ENCODE measurements at places on chromosomes 7 and 10.

GRCh38 chr10:18332484-18332883 is 192.3 kb downstream of the CACNB2 start:
- no peak for DNase-seq

GRCh38 chr10:104824380-104825006 is 183.4 kb downstream of the SORCS3 start:
- no peak for DNase-seq

DNA sequence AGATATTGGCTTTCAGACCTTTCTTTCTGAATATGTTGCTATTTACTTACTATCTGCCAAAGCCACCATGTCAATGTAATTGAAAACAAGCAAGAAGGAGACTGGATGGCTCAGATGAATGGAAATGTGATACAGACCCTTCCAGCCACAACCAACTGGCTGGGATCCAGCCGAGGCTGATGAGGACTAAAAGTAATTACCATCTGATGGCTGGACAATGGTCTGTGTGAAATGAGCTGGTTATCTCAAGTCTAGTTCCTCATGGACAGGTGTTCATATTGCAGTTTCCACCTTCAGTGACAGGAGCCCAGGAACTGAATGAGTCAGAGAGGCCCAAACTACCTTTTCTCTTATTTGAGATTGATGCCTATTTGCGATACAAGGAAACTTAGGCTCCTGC is 267.5 kb downstream of the GATA3 start:
- no peak for DNase-seq

DNA sequence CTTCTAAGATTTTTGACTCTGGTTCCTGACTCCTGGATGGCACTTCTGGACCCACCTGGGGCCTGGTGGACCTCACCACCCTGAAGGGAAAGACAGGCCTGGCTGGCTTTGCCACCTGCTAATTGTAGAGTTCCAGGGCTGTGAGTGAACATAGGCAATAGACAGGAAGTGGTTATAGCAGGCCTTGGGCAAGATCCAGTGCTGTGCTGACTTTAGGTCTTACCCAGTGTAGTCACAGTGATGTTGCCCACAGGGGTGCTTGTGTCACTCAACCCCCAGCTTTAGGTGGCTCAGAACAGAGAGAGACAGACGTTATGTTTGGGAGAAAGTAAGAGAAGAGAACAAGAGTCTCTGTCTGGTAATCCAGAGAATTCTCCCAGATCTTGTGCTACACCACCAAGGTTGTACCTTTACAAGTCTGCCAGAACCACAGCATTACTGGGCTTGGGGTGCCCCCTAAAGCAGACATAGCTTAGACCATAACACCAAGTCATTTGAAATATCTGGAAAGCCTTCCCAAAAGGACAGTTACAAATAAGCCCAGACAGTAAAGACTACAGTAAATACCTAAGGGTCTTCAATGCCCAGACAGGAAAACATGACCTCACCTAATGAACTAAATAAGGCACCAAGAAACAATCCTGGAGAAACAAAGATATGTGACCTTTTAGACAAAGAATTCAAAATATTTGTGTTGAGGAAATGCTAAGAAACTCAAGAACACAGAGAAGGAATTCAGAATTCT is 303.4 kb downstream of the PCLO start:
- no peak for DNase-seq

- no peak for DNase-seq
Measured at GRCh38 chr10:3350205-3350604, 177.6 kb upstream of the PITRM1 start.

DNA sequence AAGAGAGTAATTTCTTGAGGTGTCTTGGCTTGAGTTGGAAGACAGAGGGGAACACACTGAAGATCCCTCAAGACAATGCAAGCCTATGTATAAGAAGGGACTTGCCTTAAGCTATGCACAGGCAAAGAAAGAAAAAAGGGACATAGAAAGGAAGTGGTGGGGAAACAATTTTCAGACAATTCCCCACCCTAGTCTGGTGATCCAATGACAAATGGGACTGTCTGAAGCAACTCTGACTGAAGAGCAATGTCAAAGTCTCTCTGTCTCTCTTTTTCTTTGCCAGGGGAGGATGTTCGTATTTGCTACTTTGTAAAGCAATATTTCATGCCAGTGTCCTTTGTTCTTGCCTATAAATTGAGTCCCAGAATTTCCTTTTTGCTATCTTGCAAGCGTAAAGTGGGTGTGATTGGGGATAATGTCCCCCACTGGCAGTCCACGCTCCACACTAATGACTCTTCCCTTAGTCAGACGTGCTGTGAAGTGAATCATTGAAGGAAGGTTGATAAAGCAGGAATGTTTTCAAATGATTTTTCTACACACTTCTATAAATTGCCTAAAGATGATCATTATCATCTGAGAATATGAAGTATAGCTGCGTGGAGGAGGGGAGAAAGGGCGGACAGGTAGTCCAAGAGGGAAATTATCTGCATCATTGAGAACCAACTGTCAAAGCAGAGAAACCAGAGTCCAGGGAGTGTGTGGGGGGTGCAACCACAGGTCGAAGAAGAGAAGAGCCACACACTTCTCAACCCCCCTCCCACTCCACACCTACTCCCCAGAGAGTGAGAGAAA is 243.8 kb upstream of the ETV1 start:
- peak; percentile 4 for DNase-seq

GRCh38 chr10:132011024-132011423 is 29.3 kb upstream of the BNIP3 start:
- DNase-seq: no peak

DNA sequence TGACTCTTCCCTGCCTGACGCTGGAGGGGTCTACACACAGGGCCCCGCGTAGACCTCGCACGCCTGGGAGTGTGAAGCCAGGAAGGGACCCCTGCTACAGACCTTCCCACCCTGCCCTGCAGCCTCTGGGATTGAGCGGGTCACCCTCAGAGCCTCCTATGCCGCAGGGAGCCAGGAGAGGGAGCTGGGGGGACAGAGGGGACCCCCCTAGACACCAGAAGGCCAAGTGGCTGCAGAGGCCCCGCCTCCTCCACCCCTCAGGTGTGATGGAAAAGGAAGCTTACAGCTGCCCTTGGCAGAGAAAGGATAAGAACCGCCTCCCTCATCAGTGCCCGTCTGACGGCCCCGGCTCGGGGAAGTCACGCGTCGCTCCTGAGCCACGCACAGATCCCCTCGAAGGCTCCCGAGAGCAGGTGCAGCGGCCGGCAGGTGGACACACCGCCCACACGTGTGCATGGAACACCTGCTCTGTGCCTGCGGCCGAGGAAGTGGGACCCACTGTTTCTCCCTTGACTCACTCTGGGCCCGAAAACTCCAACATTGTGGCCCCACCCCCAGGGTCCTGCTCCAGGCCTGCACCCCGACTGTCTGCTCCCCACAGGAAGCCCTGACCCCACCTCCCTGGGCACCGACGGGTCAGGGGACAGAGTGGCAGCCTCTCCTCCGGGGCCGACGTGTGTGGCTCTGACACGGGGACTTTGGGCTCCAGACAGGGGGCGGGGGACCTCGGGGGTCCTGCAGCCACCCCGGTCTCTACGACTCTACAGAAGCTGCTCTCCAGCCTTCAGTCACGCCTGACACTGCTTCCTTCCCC is 73.3 kb downstream of the MICALL2 start:
- no peak for DNase-seq

GRCh38 chr10:88986549-88987242 is 3.9 kb upstream of the FAS start:
- peak; percentile 42 for DNase-seq

GRCh38 chr10:58384095-58384494 is 1.1 kb upstream of the TFAM start:
- no peak for DNase-seq

DNA sequence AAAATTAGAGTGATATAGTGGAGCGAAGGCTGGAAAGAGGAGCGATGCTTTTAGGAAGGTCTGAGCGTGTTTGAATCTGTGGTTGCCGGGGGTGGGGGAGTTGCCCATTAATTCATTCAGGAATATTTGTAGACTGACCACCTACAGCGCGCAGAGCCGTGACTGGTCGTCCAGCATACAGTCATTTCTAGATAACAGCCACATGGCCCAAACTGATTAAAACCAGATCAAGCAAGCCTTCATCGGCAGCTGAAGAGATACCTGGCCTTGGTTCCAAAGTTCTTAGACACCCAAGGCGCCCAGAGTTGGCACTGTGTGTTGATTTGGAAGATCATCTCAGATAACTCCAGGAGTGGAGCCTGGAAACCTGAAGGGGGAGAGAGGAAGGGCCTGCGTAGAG is 1.7 kb downstream of the PROSER2 start:
- DNase-seq: no peak

DNA sequence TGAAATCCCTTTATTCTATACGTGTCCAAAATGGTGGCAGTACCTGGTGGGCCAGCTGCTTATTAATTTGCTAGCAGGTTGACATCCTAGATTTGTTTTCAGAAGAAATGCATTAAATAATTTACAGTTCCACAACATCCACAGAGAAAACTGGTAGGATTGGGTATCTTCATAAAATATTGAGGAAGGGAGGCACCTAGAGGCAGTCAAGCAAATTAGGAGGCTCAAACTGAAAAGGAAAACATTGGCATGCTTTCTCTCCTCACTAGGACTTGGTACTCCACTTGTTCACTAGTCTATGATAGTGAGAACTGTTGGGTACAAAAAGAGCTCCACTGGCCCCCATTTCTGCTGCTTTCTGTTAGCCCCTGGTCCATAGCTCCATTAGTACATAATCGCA is 18.3 kb upstream of the LRGUK start:
- no peak for DNase-seq

DNA sequence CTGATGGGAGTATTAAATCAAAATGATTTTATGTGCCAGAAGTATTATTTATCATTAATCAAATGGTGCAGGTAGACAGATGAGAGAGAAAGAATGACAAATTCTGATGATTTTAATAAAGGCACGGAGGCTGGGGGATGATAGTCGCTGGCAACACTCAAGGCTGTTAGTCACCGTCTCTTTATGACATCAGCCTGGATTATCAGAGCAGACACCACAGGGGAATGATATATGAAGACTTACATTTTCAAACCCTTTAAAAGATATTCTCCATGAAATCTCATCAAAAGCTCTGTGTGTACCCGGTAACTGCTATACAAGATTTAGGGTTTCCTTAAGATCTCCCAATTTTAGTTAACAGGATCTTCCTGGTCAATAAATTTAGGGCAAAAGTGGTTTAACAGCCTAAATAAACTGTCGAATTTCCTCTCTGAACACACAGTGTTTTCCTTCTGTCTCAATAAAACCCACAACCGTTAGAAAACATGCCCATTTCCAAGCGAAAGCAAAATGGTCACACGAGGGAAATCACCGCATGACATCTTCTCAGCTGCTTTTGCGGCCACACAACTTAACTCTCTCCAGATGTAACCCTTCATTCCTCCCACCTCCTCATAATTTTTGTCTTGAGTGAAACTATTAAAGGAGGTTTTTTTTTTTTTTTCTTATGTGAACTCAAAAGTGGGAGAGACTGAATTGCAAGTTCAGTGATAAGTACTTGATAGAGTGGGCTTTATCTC is 133.2 kb upstream of the FAM171A1 start:
- DNase-seq: no peak

GRCh38 chr7:8591289-8591688 is 157.9 kb downstream of the NXPH1 start:
- no peak for DNase-seq

GRCh38 chr10:113982296-113982695 is 61.4 kb upstream of the ADRB1 start:
- DNase-seq: no peak

GRCh38 chr10:132815168-132815857 is 29.4 kb upstream of the NKX6-2 start:
- no peak for DNase-seq

GRCh38 chr7:68384581-68384980 is 1213.7 kb upstream of the AUTS2 start:
- no peak for DNase-seq

GRCh38 chr7:154953006-154953684 is 49.8 kb downstream of the PAXIP1 start:
- no peak for DNase-seq

- no peak for DNase-seq
Measured at GRCh38 chr7:103349805-103350204, 2.4 kb downstream of the PSMC2 start.

DNA sequence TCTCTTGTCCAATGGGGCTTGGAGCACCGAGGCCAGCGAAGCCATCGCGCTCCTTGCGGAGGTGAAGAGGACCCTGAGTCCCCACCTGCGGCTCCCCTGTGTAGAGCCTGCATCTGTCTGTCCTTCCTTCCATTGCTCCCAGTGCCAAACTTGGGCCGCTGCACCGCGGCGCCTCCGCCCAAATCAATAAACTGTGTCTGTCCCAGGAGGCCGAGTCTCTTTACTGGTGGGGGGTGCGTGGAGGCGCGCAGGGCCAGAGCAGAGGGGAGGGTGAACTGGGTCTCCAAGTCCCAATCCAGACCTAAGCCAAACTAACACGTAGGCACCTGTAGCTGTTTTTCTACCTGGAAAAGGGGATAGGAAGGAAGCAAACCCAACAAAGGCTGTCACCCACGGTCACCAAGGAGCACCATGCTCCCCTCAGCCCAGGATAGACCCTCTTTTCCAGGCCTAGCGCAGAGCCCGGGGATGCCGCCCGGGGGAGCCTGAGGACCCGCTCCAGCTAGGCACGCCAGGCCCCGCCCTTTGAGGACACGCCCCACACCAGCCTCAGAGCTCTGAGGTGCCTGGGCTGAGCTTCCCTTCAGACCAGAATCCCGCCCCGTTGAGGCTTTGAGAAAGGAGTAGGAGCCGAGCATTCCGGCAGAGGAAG is 1.2 kb upstream of the CHAT start:
- no peak for DNase-seq

DNA sequence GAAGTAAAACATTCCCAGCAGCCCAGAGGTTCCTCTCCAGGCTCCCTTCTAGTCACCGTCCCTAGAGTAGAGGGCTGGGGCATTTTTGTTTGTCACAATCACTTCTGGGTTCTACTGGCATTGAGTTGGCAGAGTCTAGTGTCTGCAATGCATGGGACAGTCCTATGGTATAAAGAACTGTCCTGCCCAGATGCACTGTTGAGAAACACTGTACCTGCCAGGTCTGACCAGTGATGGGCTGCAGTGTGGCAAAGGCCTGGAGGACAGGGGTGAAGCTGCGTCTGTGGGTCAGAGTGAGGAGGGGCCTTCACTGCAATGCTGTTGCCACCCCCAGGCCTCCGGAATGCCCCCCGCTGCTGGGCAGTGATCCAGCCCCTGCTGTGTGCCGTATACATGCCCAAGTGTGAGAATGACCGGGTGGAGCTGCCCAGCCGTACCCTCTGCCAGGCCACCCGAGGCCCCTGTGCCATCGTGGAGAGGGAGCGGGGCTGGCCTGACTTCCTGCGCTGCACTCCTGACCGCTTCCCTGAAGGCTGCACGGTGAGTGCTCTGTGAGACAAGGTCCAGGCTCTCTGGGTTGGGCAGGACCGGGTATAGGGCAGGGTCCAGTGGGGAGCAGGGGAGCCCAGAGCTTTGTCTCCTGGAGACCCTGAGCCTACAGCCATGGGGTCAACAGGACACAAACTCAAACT is 14.8 kb downstream of the SMO start:
- DNase-seq: no peak

Data from cerebellum (tissue), 4 donors.